Naive thymus-derived CD8-positive, alpha-beta T cell (primary cell): ENCODE measurements at places on chromosomes 7 and 10. TPM values are rescaled to one million over a fixed set of nuclear protein-coding genes. Genes with fewer than 3 reads are reported as not detected.

The WIPF3 gene
- 0.10 TPM for total RNA-seq

DNA sequence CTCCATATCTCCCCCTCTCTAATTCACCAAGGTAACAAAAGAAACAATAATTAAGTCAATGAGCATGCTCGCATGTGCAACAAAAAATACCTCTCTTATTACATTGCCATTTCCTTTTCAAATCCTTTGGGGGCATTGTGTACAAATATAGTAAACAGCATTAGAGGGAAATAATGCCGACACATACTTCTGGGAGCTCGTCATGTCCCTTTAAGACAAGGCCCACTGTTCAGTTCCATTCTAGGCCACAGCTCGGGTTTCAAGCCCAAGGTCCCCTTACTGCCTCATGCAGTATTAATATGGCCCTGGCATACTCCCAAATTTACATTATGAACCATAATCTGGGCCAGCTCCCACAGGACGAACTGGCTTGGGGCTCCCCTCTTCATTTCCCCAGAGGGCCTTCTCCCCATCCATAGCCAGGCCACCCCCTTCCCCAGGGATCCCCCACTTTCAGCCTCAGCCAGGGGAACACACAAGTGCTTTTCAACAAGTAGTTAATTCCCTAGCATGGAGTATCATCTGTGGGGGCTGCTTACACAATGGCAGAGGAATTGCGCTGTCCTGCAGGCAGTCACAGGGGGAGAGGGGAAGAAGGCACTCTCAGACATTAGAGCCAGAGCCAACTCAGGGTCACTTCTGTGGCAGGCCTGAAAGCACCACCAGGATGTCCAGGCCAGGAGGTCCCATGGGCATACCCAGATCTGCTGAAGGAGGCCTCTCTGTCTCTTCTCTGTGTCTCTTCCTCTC, 110.6 kb downstream of the KCNMA1 start:
- no peak overlapping the region for H3K4me3 ChIP-seq
- no peaks in the 10 kb centered on the region for H3K4me1 ChIP-seq
- no peaks in the 10 kb centered on the region for H3K36me3 ChIP-seq
- H3K27ac ChIP-seq: no peak overlapping the region
- peaks cover 12% of the 10 kb centered on the region for H3K27me3 ChIP-seq
- no peak for DNase-seq

GRCh38 chr7:80918909-80919721, at the start of gene SEMA3C:
TSS of gene SEMA3C (minus strand) at chr7:80919051. CDS start at chr7:80916781, 2,270 bp downstream.
- peaks cover 1% of the 10 kb centered on the region for H3K36me3 ChIP-seq
- H3K4me3 ChIP-seq: no peak within 1 kb of the TSS
- no peaks in the 10 kb centered on the region for H3K4me1 ChIP-seq
- H3K27me3 ChIP-seq: peaks cover 32% of the 10 kb centered on the region

DNA sequence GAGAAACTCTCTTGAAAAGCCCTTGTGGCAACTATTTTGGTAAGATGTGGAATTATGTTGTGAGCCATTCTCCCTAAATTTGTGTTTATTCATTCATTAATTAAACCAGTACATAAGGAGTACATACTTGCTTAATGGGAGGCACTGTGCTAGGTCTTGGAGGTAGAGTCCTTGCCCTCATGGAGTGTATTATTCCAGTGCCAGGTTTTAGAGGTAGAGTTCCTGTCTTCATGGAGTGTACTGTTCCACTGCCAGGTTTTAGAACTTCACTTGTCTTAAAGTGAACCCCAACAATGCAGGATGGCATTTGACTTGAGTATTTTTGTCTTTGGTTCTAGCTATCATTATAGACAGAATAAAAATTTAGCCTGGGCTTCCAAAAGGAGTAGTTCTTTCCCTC, 8.8 kb downstream of the MXI1 start:
- DNase-seq: no peak
- peaks cover 21% of the 10 kb centered on the region for H3K4me1 ChIP-seq
- H3K4me3 ChIP-seq: no peak overlapping the region
- peaks cover 7% of the 10 kb centered on the region for H3K27me3 ChIP-seq
- no peaks in the 10 kb centered on the region for H3K36me3 ChIP-seq

DNA sequence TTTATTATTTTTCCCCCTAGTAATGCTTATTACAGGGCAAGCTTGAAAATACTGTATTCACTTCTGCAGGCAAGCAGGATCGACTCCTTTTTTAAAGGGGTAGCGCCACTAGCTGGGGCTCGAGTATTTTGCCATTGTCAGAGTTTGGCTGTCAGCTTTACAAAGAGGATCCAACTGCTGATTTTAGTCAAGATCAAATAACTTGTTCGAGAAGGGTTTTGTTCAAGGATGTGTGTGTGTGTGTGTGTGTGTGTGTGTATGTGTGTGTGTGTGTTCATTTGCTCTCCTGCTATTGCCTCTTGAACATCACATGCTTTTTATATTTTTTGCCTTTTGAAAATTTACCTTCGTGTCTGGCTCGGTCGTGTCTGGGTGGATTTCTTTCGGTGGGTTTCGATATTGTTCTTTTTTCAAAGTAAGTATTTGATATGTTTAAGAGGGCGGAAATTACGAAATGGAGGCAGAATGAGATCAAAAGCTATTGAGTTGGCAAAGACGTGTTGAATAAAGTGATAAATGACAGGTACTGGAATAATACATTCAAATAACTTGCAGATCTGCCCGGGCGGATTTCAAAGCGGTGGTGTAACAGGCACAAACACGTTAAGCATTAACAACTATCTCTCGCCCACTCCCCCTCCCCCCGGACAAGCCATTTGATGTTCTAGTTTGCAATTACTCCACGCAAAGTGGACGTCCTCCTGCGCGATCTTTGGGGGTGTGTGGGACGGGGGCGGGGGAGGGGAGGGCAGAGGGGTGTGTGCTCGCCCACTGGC, 1.1 kb downstream of the ARID5B start:
- H3K36me3 ChIP-seq: no peaks in the 10 kb centered on the region
- peaks cover 53% of the 10 kb centered on the region for H3K4me1 ChIP-seq
- no peaks in the 10 kb centered on the region for H3K27me3 ChIP-seq
- peak overlapping the region; percentile 99 for H3K27ac ChIP-seq
- H3K4me3 ChIP-seq: peak overlapping the region; percentile 87

The HYCC1 gene
- total RNA-seq: 15.8 TPM
